A549 treated with Mapracorat at 1 μM for 4 hours (cell line): ENCODE measurements at places on chromosomes 2 and 18. TPM values are rescaled to one million over a fixed set of nuclear protein-coding genes. Genes with fewer than 3 reads are reported as not detected.

LYG1 gene
- total RNA-seq = 0.54 to 1.9 TPM (median 1.1 TPM) in 5 replicates

EPHA4 gene
- 0.53 to 1.5 TPM (median 0.75 TPM) in 5 replicates for total RNA-seq

PLEK gene
- not detected in 5 replicates for total RNA-seq

FTCDNL1 gene
- 2.8 to 3.5 TPM (median 2.9 TPM) in 5 replicates for total RNA-seq

SLC4A3 gene
- total RNA-seq = 2.6 to 3.9 TPM (median 3.0 TPM) in 5 replicates

SERPINB13 gene
- total RNA-seq = not detected in 5 replicates

FSIP2 gene
- total RNA-seq = not detected in 5 replicates

ABCG5 gene
- not detected in 5 replicates for total RNA-seq

LIPT1 gene
- 3.1 to 5.6 TPM (median 3.7 TPM) in 5 replicates for total RNA-seq

DSG1 gene
- total RNA-seq = not detected in 5 replicates

MTLN gene
- 118 to 130 TPM (median 126 TPM) in 5 replicates for total RNA-seq

CNDP1 gene
- not detected in 5 replicates for total RNA-seq

CYTIP gene
- 0.25 TPM in 1 of 5 replicates, not detected in the others for total RNA-seq

CASP8 gene
- 27.3 to 35.7 TPM (median 32.0 TPM) in 5 replicates for total RNA-seq

DSG2 gene
- total RNA-seq = 44.3 to 68.1 TPM (median 62.4 TPM) in 5 replicates

TCF23 gene
- not detected in 5 replicates for total RNA-seq

CROCC2 gene
- not detected in 5 replicates for total RNA-seq

DIPK1C gene
- total RNA-seq = not detected in 5 replicates

MC4R gene
- total RNA-seq = not detected in 5 replicates

DYSF gene
- total RNA-seq = 0.50 to 1.0 TPM (median 0.78 TPM) in 5 replicates

MTCL1 gene
- total RNA-seq = 50.1 to 60.8 TPM (median 57.2 TPM) in 5 replicates

CNTNAP5 gene
- total RNA-seq = not detected in 5 replicates

PTPRM gene
- total RNA-seq = 29.2 to 35.4 TPM (median 32.0 TPM) in 5 replicates

SP5 gene
- 0.06 TPM in 1 of 5 replicates, not detected in the others for total RNA-seq

RAX gene
- total RNA-seq = not detected in 5 replicates

ATAD2B gene
- 5.6 to 8.5 TPM (median 7.2 TPM) in 5 replicates for total RNA-seq

CNGA3 gene
- total RNA-seq = 0.06 TPM in 1 of 5 replicates, not detected in the others

TGFA gene
- 4.7 to 5.5 TPM (median 4.9 TPM) in 5 replicates for total RNA-seq

ASB18 gene
- not detected in 5 replicates for total RNA-seq

SLC16A14 gene
- total RNA-seq = 0.64 to 1.2 TPM (median 0.88 TPM) in 5 replicates

DES gene
- 0.07 to 0.39 TPM (median 0.24 TPM) in 5 replicates for total RNA-seq

CDCA7 gene
- 39.8 to 49.4 TPM (median 48.3 TPM) in 5 replicates for total RNA-seq

FBXO15 gene
- 0.41 to 1.0 TPM (median 0.66 TPM) in 5 replicates for total RNA-seq

CXCR2 gene
- not detected in 5 replicates for total RNA-seq

LRRC30 gene
- not detected in 5 replicates for total RNA-seq

TUBA4A gene
- 250 to 402 TPM (median 282 TPM) in 5 replicates for total RNA-seq

SLC8A1 gene
- total RNA-seq = 0.26 to 0.36 TPM (median 0.34 TPM) in 5 replicates

C1GALT1C1L gene
- total RNA-seq = 2.0 to 2.5 TPM (median 2.3 TPM) in 5 replicates

CIB4 gene
- total RNA-seq = 0.31 to 0.38 TPM (median 0.35 TPM) in 3 of 5 replicates, not detected in the others

ERBB4 gene
- not detected in 5 replicates for total RNA-seq

MAP4K4 gene
- 80.4 to 112 TPM (median 104 TPM) in 5 replicates for total RNA-seq

NAT8 gene
- not detected in 5 replicates for total RNA-seq

MRO gene
- 0.02 to 0.32 TPM (median 0.26 TPM) in 5 replicates for total RNA-seq

USP14 gene
- 60.5 to 69.9 TPM (median 65.1 TPM) in 5 replicates for total RNA-seq

LMAN2L gene
- total RNA-seq = 18.2 to 21.0 TPM (median 20.2 TPM) in 5 replicates
